ENCODE measurements at places on chromosomes 2 and 18.

DNA sequence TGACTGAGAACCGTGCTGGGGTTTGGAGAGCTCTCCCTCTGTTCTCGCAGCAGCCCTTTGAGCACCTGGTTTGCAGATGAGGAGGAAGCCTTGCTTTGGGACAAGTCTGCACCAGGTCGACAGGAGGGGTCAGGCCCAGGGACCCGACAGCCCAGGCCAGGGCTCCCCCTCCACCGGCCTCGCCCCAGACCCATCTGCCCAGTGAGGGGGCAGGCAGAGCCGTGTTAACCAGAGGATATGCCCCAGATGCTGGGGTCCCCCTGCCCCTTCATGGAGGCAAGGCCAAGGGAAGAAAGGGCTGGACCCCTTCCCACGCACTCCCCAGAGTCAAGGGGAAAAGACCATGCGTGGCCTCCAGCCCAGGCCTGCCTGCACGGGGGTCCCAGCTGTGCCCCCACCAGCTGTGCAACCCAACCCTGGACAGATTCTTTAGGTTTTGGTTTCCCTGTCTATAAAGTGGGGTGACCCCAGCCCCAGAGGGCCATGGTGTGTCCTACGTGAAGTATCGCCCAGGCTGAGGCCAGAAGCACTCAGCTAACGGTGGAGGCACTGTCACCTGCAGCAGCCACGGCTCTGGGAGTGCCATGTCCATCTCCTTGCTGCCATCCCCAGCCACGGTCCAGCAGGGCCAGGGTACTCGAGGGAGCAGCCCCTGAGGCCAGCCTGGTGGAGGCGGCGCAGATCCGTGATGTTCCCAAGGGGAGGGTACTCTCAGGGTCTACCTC lies 4.8 kb upstream of the SNED1 start:
- no peak for DNase-seq

- DNase-seq: no peak
Measured at GRCh38 chr2:189927823-189928222, 134.7 kb downstream of the MSTN start.

GRCh38 chr2:239671916-239672849 lies 271.4 kb upstream of the HDAC4 start:
- no peak for DNase-seq

DNA sequence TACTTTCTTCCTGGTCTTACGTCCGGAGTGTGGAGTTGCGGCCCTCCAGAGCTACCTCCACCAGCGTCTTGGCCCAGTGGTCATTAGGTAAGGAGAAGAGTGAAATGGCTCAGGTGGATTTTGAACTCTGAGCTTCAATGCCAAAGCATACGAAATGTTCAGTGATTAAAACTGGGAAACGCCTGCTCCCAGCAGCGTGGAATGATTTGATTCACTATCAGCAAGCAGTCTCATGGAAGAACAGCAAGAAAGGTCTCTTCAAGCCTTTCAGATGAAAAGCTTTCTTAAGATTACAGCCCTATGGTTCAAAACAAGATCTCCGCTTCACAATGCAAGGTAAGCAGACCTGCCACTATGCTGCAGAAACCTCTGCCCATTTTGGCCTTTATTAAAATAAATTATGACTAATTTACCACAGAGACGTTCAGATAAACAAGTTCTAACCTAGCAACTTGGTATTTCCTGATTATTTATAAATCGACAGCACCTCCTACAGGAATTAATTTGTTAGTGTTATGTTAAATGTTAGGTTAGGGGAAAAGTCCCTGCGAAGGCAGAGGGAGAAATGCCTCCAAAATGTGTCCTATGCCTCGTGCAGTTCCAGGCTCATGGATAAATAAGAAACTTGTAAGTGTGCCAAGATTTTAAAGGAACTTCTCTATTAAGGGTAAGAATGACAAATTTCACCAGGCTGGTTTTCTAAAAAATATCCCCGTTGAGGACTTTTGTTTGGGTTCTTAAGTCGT lies 10.1 kb downstream of the SP9 start:
- no peak for DNase-seq

- DNase-seq: no peak
Measured at GRCh38 chr18:77054288-77054605, 78.3 kb downstream of the MBP start.

GRCh38 chr2:238906936-238907716 lies 59.2 kb downstream of the TWIST2 start:
- no peak for DNase-seq

GRCh38 chr2:6168485-6168884 lies 476.3 kb downstream of the SOX11 start:
- no peak for DNase-seq

- DNase-seq: no peak
Measured at GRCh38 chr2:16931441-16931840, 265.8 kb upstream of the CYRIA start.

- DNase-seq: no peak
Measured at GRCh38 chr18:49581371-49581770, 19.5 kb downstream of the LIPG start.

DNA sequence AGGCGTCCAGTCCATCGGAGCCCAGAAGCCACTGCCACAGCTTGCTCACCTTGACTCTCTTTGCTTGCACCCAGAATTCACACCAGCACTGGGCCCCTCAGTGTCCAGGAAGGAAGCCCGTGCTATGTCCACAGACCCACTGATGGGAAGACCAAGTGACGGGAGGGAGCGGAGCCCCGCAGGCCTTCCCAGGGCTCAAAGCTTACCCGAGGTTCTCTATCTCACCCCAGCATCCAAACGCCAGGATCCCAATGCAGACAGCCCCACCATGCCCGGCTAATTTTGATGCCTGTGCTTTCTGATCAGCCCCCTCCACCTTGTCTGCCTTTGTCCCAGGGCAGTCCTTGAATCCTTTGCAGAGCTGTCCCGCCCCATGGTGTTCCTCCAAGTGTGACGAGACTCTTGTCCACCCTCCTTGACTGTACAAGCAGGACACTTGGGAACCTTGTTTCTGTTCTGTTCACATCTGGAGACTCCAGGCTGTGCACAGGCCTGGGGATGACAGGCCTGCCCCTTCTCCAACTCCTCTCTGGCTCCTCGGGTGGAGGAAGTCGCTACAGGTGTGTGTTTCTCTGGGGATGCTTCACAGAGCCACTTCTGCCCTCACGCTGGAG lies 12.0 kb downstream of the NPPC start:
- DNase-seq: no peak

DNA sequence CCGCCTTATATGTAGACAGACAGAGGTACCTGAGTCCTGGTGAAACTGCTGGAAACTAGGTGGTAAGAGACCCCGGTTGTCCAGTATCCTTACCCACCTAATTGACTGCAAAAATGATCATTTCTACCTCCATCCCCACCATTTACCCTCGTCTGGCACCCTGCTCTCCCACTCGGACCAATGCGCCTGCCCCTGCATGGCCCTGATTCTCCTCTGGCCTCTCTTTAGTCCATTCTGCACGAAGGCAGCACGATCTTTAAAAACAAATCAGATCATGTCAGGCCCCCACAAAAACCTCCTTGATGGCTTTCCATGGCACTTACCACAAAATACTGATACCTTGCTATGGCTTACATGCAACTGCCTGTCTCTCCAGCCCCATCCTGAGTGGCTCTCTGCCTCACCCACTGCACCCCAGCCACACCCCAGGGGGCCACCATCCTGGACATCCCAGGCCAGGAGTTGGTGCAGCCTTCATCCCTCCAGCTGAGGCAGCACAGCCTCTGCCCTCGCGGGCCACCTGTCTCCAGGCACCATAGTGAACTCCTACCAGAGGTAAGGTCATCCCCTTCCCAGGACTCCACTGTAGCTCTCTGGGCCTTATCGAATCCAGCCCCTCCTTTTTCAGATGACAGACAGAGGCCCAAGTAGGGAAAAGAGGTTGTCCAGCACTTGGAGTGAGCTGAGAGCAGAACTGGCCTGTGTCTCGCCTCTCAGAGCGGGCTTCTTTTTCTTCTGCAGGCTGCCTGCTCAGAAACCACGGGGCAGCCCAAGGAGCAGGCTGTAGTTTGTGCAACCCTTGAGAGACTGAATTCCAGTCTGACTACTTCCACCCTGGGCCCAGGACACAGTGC lies 12.3 kb upstream of the CIB4 start:
- no peak for DNase-seq

- no peak for DNase-seq
Measured at GRCh38 chr2:8612734-8613179, 69.1 kb upstream of the ID2 start.

- DNase-seq: no peak
Measured at GRCh38 chr2:134261398-134262131, 7.7 kb downstream of the MGAT5 start.

DNA sequence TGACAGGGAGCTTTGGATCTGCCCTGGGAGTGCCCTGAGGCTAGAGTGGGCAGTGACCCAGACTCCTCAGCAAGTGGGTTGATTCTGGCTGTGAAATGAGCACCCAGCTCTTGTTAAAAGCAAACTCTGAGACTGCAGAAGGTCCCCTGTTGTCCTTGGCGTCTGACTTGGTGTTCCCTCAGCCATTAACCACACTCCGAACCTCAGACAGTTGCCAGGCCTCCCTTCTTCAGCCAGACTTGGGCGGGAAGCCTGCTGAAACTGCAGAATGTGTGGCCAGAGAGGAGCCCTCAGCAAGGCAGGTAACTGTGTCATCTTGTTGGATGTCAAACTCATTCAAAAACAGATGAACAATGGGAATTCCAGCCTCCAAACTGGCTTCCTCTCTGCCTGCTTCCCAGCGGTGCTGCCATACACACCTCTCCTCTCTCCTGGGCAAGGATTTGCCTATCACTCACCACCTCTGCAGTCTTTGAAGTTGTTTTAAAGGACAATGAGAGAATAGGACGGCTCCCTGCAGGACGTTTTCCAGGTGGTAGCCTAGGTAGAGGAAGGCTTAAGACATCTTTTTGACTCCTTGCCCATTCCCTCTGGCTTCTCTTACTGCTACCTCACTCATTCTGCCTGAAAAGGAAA lies 38.9 kb upstream of the B3GNT2 start:
- DNase-seq: no peak

DNA sequence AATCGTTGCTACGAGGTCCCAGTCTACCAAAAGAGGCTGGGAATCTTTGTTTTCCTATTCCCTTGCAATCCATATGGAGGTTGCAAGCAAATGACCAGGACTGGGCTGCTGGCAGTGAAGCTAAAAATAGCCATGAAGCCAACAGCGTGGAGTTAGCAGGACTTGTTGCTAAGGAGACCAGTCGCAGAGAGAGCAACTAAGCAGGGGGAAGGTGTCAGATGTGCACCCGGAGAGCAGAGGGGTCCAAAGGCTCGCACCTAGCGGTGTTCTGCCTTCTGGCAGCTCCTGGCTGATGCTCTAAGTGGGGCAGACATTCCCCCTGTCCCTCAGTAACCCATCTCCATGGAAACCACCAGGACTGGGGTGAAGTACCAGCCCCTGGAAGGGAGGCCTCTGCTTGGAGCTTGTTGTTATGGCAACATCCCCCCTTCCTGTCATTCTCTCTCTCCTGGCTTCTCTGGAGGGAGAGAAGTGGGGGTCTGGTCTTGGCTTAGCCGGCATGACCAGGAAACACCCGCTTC lies 84.6 kb downstream of the DNMT3A start:
- no peak for DNase-seq

DNA sequence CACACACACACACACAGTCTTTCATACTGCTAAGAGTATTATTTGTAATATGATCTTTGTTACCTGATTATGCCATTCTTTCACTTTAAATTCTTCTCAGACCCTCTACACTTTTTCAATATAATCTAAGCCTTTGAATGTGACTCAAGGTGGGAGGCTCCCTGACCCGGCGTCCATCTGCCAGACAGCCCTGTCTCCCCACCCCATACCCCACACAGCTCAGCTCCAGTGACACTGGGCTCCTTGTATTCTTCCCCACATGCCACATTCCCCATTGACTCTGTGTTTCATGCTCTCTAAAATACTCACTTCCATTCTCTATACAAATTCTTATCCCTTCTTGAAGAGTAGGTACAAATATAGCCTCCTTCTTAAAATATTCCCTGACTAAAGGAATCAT lies 442.2 kb downstream of the TGIF1 start:
- no peak for DNase-seq

DNA sequence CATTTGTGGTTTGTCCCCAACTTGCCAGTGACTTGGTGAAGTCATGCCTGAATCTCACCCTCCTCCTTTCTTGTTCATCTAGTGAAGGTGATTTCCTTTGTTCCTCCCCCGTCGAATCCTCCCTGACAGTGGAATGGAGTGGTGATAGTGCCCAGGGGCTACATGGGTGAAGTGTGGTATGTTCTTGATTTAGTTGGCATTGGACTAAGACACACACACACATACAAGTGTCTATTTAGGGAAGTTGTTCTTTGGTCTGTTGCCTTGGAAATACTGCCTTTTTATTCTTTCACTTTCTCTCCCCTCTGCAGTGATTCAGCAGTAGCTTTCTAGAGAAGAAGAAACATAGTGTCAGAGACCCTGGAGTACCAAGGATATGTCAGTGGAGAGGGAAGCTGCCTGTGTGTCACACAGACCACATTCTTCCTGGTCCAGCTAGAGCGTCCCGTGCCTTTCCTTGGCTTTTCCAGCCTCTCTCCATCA lies 10.9 kb downstream of the INPP4A start:
- DNase-seq: no peak

- no peak for DNase-seq
Measured at GRCh38 chr2:159450180-159450579, 163.7 kb upstream of the WDSUB1 start.

DNA sequence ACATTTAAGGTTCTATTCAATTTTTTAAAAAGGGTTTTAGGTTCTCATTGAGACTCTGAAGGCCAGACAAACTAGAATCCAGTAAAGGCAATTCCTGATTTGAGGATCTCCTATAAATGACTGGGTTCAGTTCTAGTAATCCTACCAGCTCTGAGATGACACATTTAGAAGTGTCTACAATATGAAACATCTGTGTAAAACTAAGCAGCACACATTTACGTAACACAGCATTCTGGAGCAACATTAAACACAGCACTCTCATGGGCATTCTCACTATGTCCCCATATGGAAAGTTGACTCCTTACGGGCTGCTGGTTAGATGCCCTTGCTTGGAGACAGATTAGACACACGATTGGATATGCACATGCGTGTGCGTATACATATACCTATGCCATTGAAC lies 114.4 kb downstream of the ZNF385B start:
- no peak for DNase-seq

Measured in activated CD8-positive, alpha-beta memory T cell treated with anti-CD3 and anti-CD28 coated beads for 4 hours (primary cell).